ENCODE measurements at places on chromosomes 16 and 17.

GRCh38 chr17:50972577-50972976, 106.4 kb upstream of the TOB1 start:
- DNase-seq, result no peak

GRCh38 chr17:50261051-50261915, 13.0 kb upstream of the TMEM92 start:
- no peak for DNase-seq

- no peak for DNase-seq
These were observed 428 bp downstream of the SGSM2 start for GRCh38 chr17:2337544-2338314.

- DNase-seq, result no peak
These were observed 333.0 kb upstream of the EEF2KMT start for GRCh38 chr16:5430598-5430997.

DNA sequence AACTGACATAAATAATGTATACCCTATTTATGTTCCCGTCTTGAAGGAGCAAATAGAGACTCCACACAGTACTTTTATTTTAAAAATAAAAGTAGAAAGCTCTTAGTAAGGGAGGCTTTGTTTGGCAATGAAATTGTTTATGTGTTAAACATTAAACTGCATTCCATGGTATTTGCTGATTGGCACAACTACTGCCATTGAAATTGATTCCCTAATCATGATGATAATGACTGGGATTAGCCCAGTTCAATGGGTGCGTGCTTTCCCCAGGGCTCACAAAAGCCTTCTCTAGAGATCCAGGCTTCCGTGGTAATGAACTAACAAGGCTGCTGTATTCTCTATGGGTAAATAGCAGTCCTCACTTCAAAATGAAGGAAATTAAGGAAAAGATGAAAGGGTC, 67.5 kb downstream of the GPRC5B start:
- no peak for DNase-seq

- DNase-seq, result no peak
These were observed 13.4 kb upstream of the TAOK1 start for GRCh38 chr17:29376667-29377270.

- no peak for DNase-seq
These were observed 2.6 kb upstream of the EXOSC6 start for GRCh38 chr16:70254180-70254964.
